ENCODE measurements at places on chromosomes 6 and 20.

- no peak for DNase-seq
These were observed 2.6 kb downstream of the SLCO4A1 start for GRCh38 chr20:62644802-62645496.

DNA sequence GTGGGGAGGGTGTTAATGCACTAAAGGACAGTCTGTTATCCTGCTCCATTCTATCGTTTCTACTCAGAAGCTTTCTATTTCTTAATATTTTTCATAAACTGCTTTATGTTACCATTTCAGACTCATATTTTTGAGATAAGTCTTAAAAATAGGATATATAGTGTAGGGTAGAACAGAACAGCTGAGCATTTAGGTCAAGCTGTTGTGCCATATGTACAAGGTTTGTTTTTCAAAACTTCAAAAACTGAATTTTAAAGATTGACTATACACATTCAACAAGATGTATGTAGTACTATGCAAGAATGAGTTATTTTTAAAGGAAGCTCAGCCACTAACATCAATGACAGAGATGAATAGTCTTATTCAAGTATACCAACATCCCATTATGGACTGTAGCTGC is 437.1 kb downstream of the PHF3 start:
- DNase-seq = no peak

GRCh38 chr6:12222405-12223366 is 67.5 kb upstream of the EDN1 start:
- DNase-seq = no peak

GRCh38 chr6:122871079-122871478 is 82.0 kb downstream of the SMPDL3A start:
- no peak for DNase-seq

DNA sequence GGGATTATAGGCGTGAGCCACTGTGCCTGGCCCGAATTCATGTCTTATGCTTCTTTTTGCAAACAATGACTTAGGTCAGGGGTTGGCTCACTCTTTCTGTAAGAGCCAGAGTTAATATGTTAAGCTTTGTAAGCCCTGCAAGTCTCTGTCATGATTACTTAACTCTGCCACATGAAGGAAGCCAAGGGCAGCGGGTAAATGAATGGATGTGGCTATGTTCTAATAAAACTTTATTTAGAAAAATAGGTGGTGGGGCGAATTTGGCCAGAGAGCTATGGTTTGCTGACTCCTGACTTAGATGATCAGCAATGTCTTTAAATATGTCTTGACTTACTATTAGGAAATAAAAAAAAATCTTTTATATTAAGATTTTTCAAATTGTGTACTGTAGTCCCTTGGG is 114.9 kb upstream of the ZFP64 start:
- DNase-seq = no peak

GRCh38 chr6:166313255-166314070 is 5.3 kb upstream of the PRR18 start:
- no peak for DNase-seq

DNA sequence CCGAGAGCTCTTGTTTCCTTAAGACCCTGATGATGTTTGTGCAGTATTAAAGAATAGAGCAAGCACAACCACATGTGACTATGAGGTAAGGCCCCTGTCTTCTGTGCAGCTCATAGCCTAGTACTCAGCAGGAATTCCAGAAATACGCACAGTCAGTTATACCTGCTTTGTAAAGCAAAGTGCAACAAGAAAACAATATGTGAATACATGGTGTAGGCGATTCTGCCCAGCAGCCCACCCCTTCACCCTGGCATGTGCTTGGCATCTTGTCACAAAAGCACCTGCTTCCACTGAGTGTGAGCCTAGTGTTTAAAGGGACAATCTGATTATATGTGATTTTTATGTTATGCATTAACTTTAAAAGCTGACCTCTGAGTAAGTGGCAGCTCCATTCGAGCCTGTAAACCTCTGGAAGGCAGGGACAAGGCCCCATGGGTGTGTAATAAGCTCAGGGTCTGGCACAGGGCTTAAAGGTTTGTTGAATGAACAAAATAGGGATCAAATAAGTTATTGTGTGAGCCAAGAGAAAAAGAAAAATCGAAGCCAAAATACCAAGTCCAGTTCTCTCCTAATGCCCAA is 148.7 kb downstream of the DOK5 start:
- no peak for DNase-seq
